ENCODE measurements at places on chromosomes 13 and 19.

DNA sequence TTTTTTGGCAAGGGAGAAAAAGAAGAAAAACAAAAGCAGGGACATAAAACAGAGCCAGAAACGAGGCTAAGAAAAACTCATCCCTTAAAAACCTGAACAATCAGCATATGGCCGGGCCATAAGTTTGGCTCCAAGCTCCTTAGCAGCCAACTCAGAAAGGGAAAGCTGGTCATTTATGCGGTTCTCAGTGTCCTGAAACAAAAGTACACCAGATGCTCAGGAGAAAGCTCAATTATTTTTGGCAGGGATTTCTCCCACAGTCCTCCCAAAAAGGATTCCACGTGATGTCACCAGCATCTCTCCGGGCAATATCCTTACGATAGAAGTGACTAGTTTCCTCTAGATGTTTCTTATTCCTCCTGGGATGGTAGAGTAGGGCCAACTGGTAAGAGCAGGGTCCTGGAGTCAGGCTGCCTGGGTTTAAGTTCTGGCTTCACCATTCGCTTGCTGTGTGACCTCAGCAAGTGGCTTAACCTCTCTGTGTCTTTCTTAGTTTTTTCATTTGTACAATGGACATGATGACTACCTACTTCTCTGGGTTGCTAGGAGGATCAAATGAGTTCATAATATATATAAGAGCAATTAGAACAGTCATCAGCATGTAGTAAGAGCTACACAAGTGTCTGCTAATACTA lies 34.0 kb downstream of the PIN1 start:
- no peak for DNase-seq

GRCh38 chr13:108597943-108598342 lies 31.5 kb upstream of the MYO16 start:
- no peak for DNase-seq

DNA sequence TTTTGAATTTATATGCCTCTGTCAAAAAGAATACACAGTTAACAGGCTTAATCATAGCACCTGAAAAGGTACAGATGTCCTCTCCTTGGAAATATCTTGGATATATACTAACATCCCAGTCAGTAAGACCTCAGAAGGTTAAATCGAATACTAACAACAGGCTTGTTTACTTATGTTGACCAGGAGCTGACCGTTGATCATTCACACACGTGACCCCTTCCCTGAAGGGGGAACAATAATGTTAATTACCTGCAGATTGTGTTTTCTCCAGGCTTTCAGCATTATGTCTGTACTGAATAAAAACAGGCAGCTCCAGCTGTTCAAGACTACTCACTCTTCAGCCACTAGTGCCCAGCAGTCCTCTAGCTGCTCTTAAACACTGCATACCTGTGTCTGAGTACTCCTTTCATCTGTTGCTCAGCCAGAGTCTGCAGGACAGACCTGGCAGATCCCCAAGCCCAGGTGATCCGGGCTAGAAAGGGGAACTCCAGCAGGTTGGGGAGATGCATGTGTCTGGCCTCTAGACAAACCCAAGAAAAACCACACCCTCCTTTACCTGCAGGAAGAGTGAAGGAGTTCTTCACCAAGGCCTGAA lies 163.9 kb downstream of the RNF17 start:
- no peak for DNase-seq

DNA sequence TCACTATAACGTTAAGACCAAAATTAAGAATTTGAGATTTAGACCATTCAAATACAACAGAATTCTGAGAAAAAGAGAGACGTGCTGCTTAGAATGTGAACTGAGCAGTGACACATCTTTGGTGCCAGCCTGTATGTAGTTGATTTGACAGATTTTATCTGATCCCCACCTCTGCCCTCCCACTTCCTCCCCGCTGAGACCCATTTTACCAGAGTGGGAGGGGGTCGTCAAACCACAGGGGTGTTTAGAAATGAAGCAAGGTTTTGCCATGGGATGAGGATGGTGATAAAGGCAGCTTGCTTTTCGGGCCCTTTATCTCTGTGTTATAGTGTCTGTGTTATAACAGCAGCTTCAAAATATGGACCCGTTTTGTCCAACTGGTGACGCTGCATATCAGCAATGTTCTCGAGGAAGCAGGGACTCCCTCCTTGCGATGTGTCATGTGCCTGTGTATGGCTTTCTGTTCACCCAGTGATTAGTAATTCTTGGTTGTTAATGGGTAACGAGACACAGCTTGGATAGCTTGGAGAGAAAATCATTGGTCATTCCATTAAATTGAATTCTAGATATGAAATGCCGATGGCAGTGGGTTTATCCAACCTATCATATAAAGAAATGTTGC lies 125.0 kb downstream of the HS6ST3 start:
- no peak for DNase-seq

GRCh38 chr13:67366533-67366932 lies 136.4 kb upstream of the PCDH9 start:
- no peak for DNase-seq

DNA sequence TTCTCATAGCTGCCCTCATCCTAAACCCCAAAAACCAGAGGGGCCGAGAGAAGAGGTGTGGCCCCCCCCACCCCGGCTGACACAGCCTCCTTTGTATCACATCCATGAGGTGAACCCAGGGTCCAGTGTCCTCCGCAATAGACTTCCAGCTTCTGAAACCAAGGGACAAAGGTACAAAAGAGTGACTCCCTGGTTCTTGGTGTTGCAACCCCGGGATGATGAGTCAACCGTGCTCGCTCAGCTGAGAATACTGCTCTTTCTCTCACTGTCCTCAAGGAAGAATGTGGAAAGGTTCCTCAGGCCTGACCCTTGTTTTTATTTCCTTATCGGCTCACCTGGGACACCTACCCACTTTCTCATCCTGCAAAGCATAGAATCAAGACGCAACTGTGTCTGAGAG lies 5.5 kb downstream of the SLC15A1 start:
- DNase-seq = no peak

- DNase-seq = peak; percentile 42
These were observed 2.5 kb downstream of the KLK10 start for GRCh38 chr19:51016798-51017683.

DNA sequence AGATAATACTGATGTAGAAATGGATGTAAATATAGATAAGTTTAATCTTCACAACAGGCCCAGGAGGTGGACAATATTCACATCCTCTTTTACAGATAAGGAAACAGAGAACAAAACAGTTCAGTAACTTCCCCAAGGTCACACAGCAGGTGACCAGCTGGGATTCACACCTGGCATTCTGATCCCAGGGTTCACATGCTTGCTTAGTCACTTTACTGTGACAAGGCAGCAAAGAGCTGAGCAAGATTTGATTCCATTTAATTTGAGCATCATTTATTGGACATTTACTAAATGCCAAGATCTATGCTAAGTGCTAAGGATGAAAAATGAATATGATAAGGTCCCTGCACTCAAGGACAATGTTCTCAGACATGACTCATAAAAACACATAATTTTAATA lies 94.1 kb upstream of the STARD13 start:
- no peak for DNase-seq

GRCh38 chr13:109163037-109163379 lies 533.6 kb downstream of the MYO16 start:
- DNase-seq = no peak

DNA sequence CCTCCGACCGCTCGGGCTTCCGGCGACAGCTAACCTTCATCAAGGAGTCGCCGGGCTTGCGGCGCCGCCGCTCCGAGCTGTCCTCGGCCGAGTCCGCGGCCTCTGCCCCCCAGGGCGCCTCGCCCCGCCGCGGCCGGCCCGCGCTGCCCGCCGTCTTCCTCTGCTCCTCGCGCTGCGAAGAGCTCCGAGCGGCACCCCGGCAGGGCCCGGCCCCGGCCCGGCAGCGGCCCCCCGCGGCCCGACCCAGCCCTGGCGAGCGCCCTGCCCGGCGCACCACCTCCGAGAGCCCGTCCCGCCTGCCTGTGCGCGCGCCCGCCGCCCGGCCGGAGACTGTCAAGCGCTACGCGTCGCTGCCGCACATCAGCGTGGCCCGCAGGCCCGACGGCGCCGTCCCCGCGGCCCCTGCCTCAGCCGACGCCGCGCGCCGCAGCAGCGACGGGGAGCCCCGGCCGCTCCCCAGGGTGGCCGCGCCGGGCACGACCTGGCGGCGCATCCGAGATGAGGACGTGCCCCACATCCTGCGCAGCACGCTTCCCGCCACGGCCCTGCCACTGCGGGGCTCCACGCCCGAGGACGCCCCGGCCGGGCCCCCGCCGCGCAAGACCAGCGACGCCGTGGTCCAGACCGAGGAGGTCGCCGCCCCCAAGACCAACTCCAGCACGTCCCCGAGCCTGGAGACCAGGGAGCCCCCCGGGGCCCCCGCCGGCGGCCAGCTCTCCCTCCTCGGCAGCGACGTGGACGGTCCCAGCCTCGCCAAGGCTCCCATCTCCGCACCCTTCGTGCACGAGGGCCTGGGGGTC lies 9.6 kb downstream of the C19orf25 start:
- no peak for DNase-seq

DNA sequence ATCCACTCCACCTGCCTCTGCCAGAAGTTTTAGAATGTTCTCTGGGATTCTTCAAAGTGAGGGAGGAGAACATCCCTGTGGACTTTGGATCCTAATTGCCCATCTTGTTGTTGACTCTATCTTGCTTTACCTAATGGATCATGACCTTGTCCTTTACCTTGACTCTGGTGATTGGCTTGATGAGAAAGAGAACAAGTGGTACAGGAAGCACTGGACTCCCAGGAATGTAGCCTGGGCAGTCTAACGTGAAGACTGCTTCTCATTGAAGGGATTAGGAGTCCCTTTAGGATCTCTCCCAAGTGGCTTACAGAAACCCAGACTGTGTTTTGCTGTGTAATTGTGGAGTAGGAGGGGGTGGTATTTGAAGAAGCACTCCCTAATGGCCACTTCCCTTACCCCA lies 63.9 kb downstream of the SLC10A2 start:
- no peak for DNase-seq

- no peak for DNase-seq
These were observed 187.5 kb upstream of the GPC6 start for GRCh38 chr13:93039131-93039530.
